NT2/D1 (cell line): ENCODE measurements at places on chromosomes 2 and 18.

DNA sequence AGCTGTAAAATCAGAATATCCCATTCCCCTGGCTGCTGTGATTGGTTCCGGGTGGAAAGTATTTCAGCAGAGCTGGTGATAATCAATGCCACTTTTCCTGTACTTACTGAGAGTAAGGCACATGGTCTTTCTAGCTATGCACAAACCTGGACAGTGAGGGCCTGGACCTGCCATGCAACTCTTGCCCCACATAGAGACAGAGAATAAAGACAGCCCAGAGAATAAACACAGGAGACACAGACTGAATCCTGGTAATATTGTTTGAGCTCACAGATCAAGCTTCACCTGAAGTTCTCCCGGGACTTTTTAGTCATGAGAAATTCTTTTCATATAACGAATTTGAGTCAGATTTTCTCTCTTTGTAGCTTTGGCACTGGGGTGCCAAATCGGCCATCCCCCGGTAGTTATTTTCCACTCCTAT, 81.9 kb downstream of the ACAA2 start:
- no peak for DNase-seq

DNA sequence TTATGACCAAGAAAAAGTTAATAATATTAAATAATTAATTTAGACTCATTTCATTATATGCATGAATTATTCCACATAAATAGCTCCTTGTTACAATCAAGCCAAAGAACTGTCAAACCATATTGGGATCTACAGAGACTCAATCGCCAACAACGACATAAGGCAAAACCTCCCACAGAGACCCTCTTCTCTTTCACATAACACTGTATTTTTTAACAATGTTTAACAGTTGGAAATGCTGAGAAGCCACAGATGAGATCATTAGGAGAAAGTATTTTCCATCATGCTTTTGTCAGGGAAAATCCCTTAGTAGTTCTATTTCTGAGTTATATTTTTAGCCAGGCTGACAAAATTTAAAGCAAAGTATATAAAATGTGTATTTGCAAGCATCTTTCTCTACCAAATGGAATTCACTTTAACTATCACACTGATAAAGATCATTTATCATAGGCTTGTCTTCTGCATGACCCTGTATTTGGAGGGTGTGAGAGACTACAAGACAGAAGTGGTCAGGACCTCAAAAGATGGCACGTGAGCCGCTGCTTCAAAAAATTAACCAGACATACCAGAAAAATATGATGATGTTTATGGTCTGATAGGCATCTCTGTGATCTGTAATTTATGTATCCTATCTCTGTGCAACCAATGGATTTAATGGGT, 383.8 kb downstream of the NRXN1 start:
- DNase-seq = no peak

DNA sequence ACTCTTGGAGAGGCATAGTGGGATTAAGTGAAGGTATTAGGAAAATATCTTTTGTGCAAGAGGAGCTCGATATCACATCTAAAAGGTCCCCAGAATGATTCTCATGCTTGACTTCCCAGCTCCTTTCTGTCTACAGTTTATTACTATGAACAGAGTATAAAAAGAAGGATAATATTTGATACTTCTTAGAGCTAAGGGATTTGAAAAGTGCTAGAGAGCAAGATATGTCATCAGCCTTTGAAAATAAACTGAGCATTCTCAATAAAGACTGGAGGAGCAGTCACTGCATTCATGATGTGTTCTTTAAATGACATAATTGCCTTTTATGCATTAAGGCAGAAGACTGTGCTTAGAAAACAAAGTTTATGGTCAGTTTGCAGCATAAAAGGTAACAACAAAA, 543.2 kb upstream of the NRXN1 start:
- DNase-seq = no peak

GRCh38 chr2:202373490-202373889, 2.6 kb upstream of the BMPR2 start:
- no peak for DNase-seq

GRCh38 chr18:1048032-1048431, 143.4 kb downstream of the ADCYAP1 start:
- DNase-seq = no peak

- peak; percentile 61 for DNase-seq
Observed at GRCh38 chr2:165203689-165204559, at the start of gene SCN3A. Gene SCN3A (minus strand): TSS chr2:165204050. CDS start chr2:165176394, 27,656 bp downstream.

GRCh38 chr2:10981451-10981850, 69.7 kb downstream of the KCNF1 start:
- DNase-seq = no peak

DNA sequence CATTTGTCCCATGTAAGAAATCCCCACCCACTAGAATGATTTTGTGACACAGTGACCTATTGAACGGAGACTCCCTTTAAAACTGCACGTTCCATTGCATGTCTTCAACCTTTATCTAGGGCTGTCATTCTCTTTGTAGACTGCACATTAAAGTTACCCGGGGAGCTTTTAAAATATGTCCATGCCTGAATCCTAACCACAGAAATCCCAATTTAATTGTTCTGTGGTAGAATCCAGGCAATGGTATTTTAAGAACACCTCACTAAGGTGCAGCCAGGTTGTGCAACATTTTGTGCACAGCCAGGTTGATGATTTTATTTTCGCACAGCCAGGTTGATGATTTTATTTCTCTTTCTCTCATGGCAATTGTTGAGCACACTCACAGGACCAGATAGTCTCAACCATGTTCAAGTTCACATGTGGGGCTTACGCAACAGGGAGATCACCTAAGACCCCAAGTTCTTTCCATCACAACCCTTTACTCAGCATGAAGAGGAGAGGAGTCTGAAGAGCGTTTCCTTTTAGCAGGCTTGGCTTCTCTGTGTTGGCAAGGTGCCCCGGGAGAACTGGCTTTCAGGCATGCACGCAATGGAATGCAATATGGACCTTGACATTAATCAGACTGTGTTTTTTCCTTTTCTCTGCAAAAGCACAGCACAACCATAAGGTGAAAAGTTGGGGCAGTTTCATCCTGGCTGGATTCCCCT, 467.3 kb upstream of the ETAA1 start:
- DNase-seq = no peak

DNA sequence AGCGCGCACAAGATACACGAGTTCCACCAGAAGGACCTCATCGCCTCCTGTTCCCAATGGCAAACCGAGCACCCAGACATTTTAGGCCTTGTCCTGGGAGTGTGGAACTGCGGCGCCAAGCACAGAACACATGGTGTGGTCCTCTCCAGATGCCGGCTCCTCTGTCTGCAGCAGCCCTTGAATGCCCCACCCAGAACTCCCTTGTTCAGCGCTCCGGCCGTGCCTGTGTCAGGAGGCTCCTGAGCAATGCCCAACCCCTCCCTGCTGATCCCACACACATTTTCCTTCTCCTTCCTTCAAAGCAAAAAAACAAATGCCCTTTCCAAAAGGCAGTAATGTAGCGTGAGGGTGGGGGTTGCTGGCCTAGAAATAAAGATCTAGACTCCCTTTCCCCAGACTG, 89.8 kb downstream of the GFPT1 start:
- no peak for DNase-seq

DNA sequence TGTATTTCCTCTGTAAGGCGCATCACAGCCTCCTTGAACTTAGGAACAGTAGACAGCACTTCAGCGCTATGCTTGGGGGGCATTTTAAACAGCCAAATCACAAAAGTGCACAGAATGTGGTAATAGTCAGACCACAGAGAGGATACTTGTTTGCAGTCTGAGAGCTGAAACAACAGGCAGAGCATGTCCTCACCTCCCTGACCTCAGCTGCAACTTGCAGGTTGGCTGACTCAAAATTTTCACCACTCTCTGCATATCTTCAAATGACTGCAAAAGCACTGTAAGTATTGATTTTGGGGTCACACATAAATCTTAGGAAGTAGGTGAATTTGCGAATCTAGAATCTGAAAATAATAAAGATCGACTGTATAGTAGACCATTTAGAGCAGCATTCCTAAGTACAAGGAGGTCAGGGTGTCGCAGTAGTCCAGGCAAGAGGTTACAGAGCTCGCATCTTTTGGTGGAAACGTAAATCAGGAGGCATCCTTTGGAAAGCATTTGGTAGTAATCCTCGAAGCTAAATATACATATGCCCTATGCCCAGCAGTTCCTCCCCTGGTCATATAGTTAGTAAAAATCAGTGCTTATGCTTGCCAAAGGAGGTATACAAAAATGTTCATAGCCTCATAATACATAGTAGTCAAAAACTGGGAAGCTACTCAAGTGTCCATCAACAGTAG, 108.2 kb upstream of the MYCN start:
- no peak for DNase-seq

- DNase-seq = no peak
Observed at GRCh38 chr2:197028230-197028629, 101.7 kb upstream of the PGAP1 start.

GRCh38 chr2:160427629-160428404, 65.8 kb downstream of the RBMS1 start:
- DNase-seq = no peak

DNA sequence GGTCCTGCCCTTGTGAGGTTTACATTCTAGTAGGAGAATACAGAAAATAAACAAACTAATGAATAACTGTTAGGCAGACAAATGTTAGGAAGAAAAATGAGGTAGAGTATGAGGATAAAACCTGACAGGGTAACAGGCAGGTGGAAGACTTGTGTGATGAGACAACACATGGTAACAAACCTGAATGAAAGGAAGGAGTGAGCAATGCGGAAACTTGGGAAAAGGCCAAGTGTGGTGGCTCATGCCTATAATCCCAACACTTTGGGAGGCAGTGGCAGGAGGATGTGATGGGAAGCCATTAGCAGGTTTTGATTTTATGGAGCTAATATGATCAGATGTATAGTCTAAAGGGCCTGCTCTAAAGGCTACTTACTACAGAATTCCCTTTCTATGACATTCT, 74.2 kb downstream of the INO80D start:
- no peak for DNase-seq

GRCh38 chr2:166127217-166128155, at the start of gene SCN1A:
Gene SCN1A (minus strand): TSS chr2:166128020. CDS start chr2:166073621, 54,399 bp downstream.
- no peak for DNase-seq

DNA sequence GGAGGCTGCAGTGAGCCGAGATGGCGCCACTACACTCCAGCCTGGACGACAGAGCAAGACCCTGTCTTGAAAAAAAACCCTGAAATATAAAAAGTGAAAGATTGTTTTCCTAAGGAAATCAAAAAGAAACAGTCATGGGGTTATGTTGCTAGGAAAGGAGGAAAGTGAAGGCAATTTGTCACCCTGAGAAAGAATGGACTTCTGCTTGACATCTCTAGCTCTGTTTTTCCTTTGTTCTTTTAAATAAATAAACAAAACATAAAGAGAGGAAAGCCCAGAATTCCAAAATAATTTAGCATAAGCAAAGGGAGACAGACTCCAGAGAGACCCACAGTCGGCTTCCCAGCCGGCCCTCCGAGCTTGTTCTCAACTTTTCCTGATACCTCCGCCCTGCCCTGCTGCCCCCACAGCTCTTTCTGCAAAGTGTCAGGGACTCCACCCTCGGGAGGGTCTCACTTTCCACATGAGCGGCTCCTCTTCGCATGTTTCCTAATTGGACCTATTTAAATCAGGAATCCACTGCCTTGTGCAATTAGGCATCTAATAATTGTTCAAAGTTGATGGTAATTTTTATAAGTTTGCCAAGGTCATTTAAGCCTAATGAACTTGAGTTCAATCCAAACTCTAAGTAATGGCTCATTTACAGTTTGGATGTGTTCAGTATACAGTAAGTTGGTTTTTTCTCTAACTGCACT, 49.8 kb upstream of the COPS8 start:
- DNase-seq = no peak

DNA sequence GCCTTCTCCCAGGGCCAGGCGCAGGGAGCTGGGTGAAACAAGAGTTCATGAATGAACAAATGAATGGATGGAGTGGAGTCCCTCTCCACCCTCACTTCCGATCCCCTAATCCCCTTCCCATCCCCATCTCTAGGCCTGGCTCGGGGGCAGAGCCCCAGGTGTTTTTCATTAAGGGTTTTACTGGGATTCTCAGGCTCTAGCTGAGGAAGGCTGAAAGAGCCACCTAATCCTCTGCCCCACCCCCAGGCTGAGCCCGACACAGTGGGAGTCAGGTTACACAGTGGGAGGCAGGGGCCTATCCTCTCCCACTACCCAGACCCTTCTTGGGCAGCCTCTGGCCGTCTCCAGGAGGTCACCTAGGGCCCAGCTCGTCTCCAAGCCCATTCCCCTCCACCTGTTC, 36.1 kb downstream of the SDC1 start:
- DNase-seq = peak; percentile 55

GRCh38 chr18:7565677-7566076, 1.4 kb upstream of the PTPRM start:
- DNase-seq = no peak

DNA sequence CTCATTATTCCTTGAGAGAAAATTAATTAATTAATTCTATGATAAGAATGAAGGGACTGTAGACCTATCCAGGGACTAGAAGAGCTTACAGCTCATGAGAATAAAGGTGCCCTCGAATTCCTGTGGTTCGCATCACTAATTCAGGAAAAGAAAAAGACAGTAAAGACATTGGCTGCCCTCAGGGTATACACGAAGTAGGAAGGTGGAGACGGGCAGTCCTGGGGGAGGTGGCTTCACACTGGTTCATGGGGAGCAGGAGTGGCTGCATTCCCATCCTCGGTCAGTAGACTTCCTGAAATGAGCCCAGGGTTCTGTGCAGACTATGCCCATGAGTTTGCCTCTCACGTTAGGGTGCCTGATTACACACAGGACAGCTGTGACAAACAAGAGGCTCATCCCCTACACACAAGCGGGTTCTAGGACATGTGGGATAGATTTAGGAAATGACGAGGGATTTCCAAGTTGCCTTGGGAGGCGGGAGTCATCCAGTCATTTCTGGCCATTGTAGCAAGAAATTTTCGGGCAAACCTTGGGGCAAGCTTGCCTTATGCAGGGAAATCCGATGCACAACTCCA, 282.2 kb downstream of the CYP26B1 start:
- no peak for DNase-seq

DNA sequence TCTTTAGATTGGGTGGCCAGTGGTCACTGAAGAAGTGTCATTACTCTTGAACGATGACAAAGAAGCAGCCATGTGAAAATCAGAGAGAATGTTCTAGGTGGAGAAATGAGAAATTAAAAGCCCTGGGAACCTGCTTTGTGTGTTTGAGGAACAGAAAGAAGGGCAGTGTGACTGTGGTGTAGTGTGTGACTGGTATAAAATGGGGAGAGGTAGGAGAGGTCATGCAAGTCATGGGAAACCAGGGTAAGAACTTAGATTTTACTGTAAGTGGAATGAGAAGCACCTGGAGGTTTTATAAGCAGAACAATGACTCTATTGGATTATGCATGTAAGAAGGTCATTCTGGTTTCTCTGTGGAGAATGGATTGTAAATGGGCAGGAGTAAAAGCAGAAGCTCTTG, 12.2 kb downstream of the ICOS start:
- DNase-seq = no peak

GRCh38 chr2:119212139-119212800, 11.4 kb upstream of the STEAP3 start:
- no peak for DNase-seq

DNA sequence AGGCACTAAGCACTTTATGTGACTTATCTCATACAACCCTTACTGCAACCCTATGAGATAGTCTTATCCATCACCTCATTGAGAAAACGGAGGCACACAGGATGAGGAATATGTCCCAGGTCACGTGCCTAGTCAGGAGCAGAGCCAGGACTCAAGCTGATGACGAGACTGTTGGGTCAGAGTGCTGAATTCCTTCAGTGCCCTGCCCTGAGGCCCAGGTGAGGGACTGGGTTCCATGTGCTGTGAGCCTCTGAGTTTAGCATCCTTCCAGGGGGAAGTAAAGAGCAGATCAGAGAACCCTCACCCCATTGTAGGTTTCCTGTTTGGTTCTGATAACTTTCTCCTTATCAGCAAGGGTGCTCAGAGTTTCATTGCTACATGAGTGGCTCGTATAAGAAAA, 11.7 kb upstream of the EDAR start:
- no peak for DNase-seq

- DNase-seq = no peak
Observed at GRCh38 chr18:47191961-47192360, 15.8 kb upstream of the IER3IP1 start.
